ENCODE measurements at places on chromosomes 1 and 21.

DNA sequence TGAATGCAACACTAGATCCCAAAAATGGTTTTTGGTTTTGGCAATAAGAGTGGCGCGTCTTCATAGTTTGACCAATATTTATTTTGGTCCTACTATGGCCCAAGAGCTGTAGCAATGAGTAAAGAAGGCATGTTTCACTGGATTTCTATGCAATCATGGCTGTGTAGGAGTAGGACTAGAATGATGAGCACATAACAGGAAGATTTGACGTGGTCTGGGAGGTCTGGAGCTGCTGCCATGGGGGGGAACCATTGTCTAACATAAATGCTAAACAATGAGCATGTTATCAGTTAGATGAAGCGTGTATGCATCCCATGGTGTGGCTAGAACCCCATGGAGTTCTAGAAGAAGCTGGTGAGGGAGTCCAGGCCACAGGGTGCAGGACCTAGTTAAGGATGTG is 38.3 kb downstream of the OLIG1 start:
- DNase-seq, result no peak

DNA sequence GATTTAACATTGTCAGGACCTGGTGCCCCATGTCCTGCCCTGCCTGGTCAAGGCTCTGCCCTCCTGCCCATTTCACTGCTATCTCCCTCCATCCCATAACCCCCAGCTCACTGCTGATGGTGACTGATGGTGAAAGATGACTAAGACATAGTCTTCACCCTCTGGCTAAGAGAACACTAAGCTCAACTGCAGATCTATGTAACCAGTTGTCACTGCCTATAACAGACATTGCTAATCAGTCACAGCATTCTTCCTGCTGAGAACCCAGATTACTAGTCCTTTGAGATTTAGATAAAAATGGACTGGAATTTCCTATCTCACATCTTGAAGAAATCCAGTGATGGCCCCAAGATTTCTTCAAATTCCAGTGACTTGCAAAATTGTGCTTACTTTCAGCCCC is 8.0 kb upstream of the ZNF362 start:
- no peak for DNase-seq

GRCh38 chr1:206143537-206144172 is 26.5 kb upstream of the AVPR1B start:
- DNase-seq, result no peak

GRCh38 chr1:186648613-186649012 is 31.6 kb downstream of the PTGS2 start:
- no peak for DNase-seq

GRCh38 chr1:203870245-203870644 is 8.8 kb downstream of the SNRPE start:
- DNase-seq, result no peak

DNA sequence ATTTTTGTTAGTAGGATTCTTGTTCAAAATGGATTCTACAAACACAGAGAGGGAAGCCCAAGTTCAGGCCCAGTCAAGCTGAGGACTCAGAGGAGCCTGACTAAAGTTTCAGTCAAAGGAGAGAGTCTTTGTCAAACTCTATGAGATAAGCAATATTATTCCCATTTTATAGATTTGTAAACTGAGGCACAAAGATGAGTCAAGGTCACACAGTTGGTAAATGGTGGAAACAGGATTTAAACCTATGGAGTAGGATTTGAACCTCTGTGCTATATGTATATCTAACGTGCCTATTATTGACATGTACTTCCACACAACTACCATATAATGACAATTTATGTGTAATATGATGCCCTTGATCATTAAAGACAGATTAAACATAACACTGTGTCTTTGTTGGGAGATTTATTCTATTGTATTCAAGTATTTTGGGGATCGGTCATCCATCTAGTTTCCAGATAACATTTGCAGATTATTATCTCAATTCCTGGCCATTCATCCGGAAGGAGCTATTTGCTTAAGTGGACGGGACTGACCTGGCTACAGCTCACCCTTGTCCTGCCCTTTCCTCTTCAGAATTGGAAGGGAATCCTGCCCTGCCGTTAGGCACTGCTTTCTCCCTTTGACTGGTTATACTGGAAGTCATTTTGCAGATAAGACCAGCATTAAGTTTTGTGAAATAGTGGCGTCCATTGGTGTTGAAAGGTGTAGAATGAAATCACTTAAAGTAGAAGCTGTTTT is 86.1 kb upstream of the LMO4 start:
- no peak for DNase-seq

GRCh38 chr21:38806942-38807284 is 1.2 kb downstream of the ETS2 start:
- DNase-seq, result no peak

DNA sequence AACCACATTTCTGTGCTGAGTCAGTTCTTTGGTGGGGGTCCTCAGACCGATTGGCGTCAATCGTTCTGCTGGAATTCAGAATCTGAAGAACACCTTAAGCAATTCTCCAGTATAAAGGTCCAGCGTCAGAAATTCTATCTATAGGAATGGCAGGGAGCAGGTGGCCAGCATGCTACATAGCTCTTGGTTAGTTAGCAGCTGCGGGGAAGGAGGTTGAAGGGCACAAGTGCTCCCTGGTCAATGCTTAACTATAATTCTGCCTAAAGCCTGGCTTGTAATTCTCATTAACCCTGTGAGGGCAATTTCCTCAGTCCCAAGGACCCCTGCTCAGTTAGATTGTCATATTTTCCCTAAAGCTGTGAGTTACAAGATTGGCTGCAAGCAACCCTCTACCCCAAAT is 54.3 kb upstream of the GALNT2 start:
- no peak for DNase-seq

DNA sequence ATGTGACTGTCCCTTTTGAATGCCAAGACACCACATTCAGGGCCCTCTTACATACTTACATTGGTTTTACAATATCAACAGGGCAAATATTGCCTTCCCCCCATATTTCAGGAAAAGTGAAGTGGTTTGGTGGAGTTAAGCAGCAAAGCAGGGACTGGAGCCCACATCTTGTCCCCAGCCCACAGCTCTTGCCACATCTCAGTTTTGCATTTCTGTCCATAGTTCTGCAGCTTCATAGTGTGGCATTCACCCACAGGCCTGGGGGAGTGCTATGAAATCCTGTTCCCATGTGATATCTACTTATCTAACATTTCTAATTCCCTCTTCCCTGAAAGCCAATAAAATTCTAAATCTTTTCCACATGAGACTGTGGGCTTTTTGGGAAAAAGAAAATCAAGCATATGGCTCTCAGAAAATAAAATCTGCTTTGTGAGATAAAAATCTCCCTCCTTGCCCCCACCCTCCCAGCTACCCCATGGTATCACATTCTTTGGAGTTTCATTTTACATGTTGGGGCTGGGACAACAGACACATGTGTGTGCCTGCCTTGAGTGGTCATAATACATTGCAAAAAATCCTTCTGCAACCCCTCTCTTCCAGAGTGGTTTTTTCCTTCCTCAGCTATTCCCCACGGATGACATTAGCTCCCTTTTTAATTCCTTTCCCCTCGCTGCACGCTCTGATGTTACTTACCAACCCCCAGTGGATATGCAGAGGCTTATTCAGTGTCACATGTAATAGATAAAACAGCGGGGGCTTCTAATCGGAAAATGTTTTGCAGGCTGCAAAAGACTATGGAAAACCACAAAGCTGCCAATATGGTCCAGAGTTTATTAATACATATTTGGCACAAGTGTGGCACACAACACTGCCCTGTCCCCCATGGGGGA is 20.5 kb upstream of the CD2 start:
- DNase-seq, result no peak

DNA sequence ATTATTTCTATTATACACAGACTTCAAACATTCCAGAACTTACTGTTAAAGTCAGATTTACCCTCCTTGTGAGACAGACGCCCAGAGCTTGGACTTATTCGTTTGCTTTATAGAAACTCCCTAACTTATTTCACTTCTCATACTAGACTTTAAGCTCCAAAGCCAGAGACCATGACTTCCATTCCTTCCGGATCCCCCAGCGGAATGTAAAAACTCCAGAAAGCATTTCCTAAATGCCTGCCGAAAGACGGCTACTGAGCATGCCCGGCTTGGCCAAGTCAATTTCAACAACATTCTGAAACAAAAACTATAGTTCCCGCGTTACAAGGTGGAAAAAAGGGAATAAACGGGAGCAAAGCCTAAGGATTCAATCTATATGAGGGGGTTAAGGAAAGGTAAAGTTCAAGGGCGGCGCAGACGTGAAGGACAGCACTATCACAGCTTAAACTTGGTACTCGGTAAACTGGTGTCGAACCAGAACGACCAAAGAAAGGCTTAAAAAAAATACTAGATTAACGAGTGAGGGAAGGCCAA is 1.1 kb downstream of the USP48 start:
- DNase-seq, result no peak

- DNase-seq, result no peak
Observed at GRCh38 chr21:41925767-41926116, 28.1 kb downstream of the C2CD2 start.

GRCh38 chr21:39979321-39979720 is 112.1 kb downstream of the PCP4 start:
- no peak for DNase-seq

DNA sequence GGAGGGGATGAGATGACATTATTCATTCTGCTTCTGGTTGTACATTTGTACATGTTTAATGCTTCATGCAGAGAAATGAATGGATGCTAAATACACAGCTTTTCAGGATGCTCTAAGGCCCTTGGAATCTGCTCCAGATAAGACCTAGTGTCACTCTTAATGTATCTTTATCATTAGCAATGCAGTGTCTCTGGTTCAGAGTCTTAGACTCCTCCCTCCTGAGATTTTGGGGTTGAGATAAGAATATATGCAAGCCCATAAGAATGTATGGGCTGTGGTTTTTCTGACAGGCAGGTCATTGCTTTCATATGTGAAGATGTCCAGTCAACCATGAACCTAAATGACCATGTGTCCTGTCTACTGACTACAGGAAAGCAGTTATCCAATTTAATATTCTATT is 415.5 kb downstream of the RPS6KC1 start:
- no peak for DNase-seq

DNA sequence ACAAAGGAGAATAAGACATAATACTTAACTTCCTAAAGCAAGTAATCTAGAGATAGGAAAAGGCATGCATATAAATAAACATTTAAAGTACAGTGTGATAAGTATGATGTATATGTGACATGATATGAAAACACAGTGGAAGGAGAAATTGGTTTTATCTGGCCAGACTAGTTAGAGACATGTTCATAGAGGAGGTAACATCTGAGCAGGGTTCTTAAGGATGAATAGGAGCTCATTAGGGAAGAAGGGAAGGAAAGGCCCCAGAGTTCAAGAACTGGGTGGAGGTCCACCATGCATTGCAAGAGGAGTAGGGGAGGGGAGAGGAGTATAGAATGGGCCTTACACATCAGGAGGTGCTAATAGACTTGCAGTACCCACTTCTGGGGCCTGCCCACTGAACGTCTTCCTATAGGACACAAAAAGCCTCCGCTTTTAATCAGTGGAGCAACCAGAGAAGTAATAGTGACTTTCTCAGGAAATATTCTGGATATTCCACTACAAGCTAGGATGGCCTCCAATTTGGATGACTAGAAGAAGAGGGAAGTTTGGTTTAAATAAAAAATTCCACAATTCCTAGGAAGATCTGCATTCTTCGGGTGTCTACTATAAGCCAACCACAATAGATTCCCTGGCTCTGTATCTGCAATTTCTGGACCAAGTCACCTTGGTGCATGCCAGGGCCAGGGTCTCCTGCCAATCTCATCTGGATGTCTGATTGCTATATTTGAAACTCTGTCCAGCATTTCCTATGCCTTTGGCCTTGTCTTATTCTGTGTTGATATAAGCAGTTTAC is 41.9 kb downstream of the NGF start:
- no peak for DNase-seq

- DNase-seq, result no peak
Observed at GRCh38 chr1:86296305-86297205, 99.6 kb downstream of the ODF2L start.

DNA sequence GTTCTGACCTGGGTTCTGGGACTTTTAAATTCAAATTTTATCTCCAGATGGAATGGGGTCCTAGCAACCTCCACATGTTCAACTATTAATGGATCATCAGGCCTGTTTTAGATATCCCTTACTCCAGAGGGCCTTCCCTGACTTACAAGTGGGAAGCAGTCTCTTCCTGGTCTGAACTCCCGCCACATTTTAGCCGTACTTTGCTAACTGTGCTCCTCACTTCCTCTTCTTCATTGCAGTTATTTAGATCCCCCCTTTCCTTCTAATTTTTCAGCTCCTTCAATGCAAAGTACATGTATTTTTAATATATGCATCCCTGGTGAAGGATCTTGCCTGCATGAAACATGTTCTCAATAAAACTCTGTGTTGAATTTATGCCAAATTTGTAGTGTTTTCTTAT is 3.7 kb downstream of the CD1A start:
- DNase-seq, result no peak

DNA sequence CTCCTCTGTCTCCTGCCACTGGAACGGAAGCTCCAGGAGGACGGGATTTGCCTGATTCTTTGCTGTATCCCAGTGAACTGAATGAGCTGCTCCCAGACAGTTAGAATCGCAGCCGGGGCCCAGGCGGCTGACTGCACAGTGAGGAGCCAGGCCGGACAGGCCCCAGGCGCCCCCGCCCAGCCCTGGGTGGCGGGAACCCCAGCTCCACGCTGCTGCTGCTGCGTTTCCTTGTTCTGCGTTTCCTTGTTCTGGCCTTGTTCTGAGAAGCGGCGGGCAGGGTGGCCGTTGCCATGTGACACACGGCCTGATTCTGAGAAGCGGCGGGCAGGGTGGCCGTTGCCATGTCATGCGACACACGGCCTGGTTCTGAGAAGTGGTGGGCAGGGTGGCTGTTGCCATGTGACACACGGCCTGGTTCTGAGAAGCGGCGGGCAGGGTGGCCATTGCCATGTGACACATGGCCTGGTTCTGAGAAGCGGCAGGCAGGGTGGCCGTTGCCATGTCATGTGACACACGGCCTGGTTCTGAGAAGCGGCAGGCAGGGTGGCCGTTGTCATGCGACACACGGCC is 56.2 kb downstream of the SLC37A1 start:
- DNase-seq, result no peak

DNA sequence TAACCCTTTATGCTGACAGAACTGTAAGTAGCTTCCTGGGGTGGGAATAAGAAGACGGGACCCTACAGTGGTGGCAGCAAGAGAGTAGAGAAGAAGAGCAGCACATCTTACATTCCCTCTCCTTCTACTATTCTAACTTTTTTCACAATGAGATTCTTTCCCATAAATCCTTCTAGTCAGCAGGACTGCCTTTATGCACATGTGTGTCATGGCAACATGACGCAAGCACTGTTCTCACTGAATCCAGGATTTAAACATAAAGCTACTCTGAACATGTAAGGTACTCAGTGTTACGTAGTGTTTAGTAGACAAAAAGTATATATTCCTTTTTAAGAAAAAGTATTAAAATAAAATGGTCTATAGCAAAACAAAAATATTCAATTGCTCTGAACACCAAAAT is 309.7 kb upstream of the LYPLAL1 start:
- no peak for DNase-seq

DNA sequence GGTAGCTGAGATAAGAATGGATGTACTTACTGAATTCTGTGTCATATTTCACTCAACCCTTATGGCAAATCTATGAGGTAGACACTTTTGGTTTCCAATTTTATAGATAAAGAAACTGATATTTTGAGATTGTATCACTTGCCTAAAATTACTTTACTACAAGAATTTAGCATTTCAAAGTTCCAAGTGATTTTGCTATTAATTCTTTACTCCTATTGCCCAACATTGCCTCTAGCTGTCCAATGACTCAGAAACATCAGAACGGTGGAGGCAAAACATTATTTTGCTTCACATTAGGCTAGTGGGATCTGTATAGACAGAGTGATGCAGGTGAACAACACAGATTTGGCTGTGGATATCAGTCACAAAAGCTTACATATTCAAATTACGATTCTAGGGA is 747.2 kb upstream of the NEGR1 start:
- DNase-seq, result no peak

GRCh38 chr21:38925923-38926322 is 120.2 kb downstream of the ETS2 start:
- DNase-seq, result no peak
